Hematopoietic multipotent progenitor cell treated with erythropoietin and hydrocortisone succinate and interleukin-3 and kit ligand, for 4 days (in vitro differentiated cells): ENCODE measurements at places on chromosomes 2 and 18.

GRCh38 chr2:88880441-88880953 lies 189.0 kb downstream of the RPIA start:
- peak; percentile 88 for DNase-seq

DNA sequence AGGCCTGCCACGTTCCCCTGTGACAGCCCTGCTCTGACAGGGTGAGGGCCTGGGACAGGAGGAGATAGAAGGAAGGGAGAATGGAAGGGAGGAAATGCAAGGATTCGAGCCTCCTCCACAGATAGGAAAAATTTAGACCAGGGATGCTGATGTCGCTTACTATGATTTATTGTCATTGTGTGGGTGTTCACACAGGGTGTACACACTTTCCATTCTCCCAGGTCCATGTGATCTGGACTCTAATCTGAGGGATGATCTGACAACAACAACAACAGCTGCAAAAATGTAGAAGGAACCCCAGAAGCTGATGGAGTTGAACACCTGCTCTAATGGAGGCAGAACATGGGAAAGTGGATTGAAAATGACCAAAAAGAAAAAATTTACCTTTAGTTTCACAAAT lies 231.7 kb upstream of the TNP1 start:
- no peak for DNase-seq

DNA sequence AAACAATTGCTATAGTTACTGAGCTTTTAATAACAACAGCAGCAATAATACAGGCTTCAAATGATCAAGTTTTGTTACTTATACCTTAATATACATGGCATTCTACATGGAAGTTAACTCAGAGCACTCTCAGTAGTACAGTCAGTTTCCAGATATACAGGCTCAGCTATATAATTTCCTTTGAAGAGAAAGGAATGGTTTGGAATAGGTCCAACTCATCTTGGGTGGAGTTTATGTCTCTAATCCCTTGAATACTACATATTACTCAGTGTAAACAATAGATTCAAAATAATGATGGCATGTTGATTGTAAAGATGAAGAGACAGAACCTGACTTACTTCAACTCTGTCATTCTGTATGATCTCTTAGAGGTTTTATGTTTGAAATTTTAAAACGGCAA lies 174.9 kb downstream of the EPHA4 start:
- no peak for DNase-seq

DNA sequence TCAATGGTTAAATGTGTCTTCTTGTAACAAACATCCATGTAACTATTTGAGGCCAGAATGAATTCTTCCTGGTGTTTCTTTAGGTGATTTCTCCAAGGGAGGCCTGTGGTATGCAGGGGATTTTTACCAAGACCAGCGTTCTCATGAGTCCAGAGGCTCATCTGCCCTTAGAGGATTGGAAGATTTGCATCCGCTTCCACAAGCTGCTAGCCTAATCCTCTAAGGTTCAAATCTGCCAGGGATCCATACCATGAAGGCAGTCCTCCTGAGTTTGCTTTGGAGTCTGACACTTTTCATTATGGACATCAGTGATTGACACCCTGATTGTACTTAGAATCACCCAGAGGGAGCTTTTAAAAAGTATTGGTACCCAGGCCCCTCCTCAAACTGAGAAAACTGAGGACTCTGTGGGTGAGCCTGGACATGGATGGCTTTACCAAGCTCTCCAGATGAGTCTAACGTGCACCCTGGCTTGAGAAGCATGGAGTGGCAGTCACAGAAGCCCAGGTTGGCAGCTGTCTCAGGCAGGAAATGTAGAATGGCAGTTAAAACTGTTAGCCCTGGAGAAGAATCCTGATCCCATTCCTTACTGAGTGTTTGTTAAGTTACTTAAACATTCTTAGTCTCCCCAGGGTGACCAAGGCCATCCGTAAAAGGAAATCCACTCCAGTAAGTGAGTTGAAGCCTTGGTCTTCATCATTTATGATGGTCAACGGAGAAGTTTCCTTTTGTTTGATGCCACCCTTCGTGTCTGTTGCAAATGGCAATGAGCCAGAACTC lies 95.3 kb upstream of the RMDN2 start:
- no peak for DNase-seq

DNA sequence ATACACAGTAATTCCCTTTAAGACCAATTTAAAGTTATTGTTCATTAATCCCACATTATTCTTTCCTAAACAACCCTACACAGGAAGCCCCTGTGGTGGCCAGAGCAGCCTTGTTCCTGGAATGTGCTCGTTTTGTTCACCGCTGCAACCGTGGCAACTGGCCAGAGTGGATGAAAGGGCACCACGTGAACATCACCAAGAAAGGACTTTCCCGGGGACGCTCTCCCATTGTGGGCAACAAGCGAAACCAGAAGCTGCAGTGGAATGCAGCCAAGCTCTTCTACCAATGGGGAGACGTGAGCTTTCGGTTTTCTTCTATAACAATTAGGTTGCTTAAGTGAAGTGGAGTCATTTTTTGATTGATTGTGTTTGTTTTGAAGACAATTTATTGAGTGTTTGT lies 101.0 kb downstream of the UNC80 start:
- no peak for DNase-seq

DNA sequence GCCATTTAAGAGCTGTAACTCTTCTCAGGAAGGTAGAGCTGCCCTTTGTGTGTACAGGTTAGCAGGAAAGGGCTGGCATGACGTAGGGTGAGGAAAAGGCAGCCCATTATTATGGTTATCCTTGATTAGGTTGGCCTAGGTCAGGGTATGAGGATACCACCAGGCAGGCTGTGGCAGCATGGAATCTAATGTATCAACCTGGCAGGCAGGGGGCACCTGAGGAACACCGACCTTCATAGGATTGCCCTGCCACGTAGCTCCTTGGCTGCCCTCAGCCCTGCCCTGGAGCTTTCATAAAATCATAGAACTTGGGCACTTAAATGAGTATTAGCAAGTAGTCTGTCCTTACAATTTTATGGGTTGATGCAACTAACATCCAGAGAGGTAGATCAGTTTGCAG lies 261.6 kb downstream of the LTBP1 start:
- no peak for DNase-seq
